ENCODE measurements at places on chromosomes 13 and 19. TPM values are rescaled to one million over a fixed set of nuclear protein-coding genes. Genes with fewer than 3 reads are reported as not detected.

Gene STARD13
- 29.1 TPM for total RNA-seq

Gene POSTN
- 13.1 TPM for total RNA-seq

Gene IZUMO2
- total RNA-seq = not detected

Gene CD320
- total RNA-seq = 33.1 TPM

Gene FAM216B
- not detected for total RNA-seq

Gene PGPEP1
- 50.5 TPM for total RNA-seq

Gene NUCB1
- total RNA-seq = 69.9 TPM

Gene ONECUT3
- total RNA-seq = not detected

Gene ZNF837
- 3.5 TPM for total RNA-seq

Gene IFI30
- total RNA-seq = 2.3 TPM

Gene ADGRE2
- total RNA-seq = 0.11 TPM

Gene RAB8A
- 63.9 TPM for total RNA-seq

Gene NDUFB7
- total RNA-seq = 243 TPM

Gene CACNG6
- 0.11 TPM for total RNA-seq

Gene FCER2
- total RNA-seq = not detected

Gene PABPC3
- total RNA-seq = 0.11 TPM

Gene HIPK4
- total RNA-seq = not detected

Gene FARP1
- total RNA-seq = 34.0 TPM

Gene YJEFN3
- 1.2 TPM for total RNA-seq

Gene SUPT5H
- 67.6 TPM for total RNA-seq

Gene NAPSA
- 0.11 TPM for total RNA-seq

Gene C19orf73
- total RNA-seq = 1.2 TPM

Gene ZNF285
- total RNA-seq = 3.1 TPM

Gene CYP4F11
- total RNA-seq = not detected

Gene TMEM255B
- total RNA-seq = 1.3 TPM

Gene ZNF581
- 12.3 TPM for total RNA-seq

Gene FXYD5
- total RNA-seq = 25.8 TPM

Gene LILRA1
- not detected for total RNA-seq

Gene SYDE1
- 25.1 TPM for total RNA-seq

Gene ITPKC
- 16.5 TPM for total RNA-seq

Gene ZNF99
- not detected for total RNA-seq

Gene CEACAM4
- total RNA-seq = not detected

Gene SYT5
- total RNA-seq = 0.12 TPM

Gene NLRP5
- not detected for total RNA-seq

Gene PCID2
- total RNA-seq = 98.0 TPM

Gene GARIN5A
- total RNA-seq = not detected

Gene BCL2L12
- total RNA-seq = 3.2 TPM

Gene ZNF432
- 10.3 TPM for total RNA-seq

Gene SBK2
- 1.5 TPM for total RNA-seq

Gene NBEA
- total RNA-seq = 6.1 TPM

Gene GPR108
- 26.0 TPM for total RNA-seq

Gene SLITRK5
- under 0.01 TPM for total RNA-seq

Gene ZNF429
- total RNA-seq = 4.5 TPM

Gene RCBTB2
- 8.4 TPM for total RNA-seq

Gene STOML3
- not detected for total RNA-seq

Gene SHKBP1
- total RNA-seq = 32.9 TPM

Gene PRR20E
- total RNA-seq = not detected

Gene KANK3
- total RNA-seq = 0.33 TPM

Gene KL
- 0.11 TPM for total RNA-seq

Gene NCR1
- total RNA-seq = not detected

Gene ACER1
- not detected for total RNA-seq

Gene CPB2
- not detected for total RNA-seq

Gene EHD2
- total RNA-seq = 164 TPM

Gene RFPL4A
- not detected for total RNA-seq

Gene TSSK6
- 2.0 TPM for total RNA-seq

Gene MRPS31
- total RNA-seq = 26.7 TPM

Gene TUBA3C
- not detected for total RNA-seq

All from uterine smooth muscle cell (primary cell).